ENCODE measurements at places on chromosomes 12 and 14.

DNA sequence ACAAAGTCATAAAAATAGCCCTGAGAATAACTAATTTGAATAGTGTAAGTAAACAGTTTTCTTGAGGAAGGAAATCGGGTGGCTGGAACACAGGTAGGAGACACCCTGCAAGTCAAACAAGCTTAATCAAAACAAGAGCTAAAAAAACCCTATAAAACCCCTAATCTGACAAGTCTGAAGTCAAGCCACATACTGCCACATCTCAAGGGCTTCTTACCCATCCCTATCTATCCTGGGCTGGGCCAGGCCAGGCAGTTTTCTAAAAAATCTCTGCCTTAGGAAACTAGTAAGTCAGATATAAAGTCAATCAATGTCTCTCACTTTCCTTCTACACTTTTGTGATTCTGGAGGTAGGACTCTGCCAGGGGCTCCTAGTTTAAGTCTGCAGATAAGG lies 15.3 kb downstream of the UBE2N start:
- DNase-seq = no peak

DNA sequence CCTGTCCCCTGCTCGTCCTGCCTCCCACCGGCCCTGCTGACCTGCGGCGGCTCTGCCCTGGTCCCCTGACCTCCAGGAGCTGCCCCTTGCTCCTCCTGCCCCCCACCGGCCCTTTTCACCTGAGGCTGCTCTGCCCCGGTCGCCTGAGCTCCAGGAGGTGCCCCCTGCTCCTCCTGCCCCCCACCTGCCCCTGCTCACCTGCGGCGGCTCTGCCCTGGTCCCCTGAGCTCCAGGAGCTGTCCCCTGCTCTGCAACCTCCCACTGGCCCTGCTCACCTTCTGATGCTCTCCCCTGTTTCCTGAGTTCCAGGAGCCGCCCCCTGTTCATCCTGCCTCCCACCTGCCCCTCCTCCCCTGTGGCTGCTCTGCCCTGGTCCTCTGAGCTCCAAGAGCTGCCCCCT lies 101.3 kb downstream of the TMEM121 start:
- DNase-seq = no peak

DNA sequence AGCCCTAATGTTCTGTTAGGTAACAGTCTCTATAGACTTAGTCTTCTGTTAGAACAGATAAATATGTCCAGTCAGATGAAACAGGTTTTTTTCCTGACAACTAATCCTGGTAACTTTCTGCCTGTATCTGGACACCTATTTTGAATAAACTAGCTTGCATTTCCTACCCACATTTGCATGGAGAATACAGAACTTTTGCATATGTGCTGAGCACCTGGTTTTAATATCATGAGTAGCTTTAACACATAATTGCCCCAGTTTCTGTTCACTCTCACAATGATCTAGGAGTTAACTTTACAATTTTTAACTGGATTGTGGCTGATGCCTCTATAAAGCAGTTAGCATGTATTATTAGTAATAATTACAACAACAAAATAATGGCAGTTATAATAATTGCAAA lies 111.7 kb downstream of the KTN1 start:
- DNase-seq = no peak

GRCh38 chr12:75481774-75482173 lies 1.2 kb downstream of the GLIPR1 start:
- no peak for DNase-seq

GRCh38 chr14:72783741-72784140 lies 110.2 kb downstream of the DPF3 start:
- DNase-seq = no peak

GRCh38 chr14:101876555-101876938 lies 87.8 kb upstream of the DYNC1H1 start:
- peak; percentile 14 for DNase-seq

GRCh38 chr14:94396628-94397225 lies 8.3 kb upstream of the SERPINA1 start:
- DNase-seq = no peak

GRCh38 chr12:3681595-3682061 lies 71.3 kb downstream of the CRACR2A start:
- no peak for DNase-seq

GRCh38 chr14:79337761-79338160 lies 873.5 kb downstream of the DIO2 start:
- no peak for DNase-seq

- no peak for DNase-seq
Observed at GRCh38 chr12:109768901-109769670, 55.5 kb downstream of the FAM222A start.

- DNase-seq = no peak
Observed at GRCh38 chr14:76720382-76720813, 40.9 kb upstream of the VASH1 start.

GRCh38 chr12:27014859-27015729 lies 910 bp upstream of the TM7SF3 start:
- DNase-seq = no peak

DNA sequence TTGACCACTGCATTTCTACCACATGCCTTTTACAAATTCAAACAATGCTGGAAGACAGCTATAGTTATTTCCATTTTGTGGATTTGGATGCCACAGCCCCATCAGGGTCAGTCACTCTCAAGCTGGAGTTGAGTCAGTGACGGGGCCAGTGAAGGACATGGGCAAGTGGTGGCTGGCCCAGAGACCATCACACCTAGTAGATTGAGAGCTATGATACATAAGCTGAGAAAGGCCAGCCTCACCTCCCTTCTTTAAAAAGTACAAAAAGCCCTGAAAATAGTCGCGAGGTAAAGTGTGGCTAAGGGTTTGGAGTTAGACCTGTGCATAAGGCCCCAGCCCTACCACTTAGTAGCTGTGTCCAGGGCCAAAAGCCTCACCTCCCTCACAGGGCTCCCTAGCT lies 4.1 kb downstream of the KCTD10 start:
- no peak for DNase-seq

GRCh38 chr12:100138048-100138802 lies 4.4 kb downstream of the BLTP3B start:
- DNase-seq = no peak

DNA sequence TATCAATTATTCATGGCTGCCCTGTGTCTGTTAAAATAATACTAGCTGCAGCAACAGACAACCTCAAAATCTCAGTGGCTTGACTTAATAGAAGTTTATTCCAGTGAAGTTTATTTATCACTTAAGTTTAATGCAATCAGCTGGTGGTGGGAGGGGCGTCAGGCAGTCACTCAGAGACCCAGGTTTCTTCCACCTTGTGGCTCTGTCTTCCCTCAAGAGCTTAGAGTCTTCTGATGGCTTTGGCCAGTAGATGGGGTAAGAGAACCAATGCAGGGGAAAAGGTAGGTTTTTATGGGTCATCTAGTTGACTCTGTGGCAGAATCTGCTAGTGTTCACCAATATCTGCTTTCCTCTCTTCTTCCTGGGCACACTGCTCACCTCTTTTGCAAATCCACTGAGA lies 668.9 kb downstream of the AACS start:
- no peak for DNase-seq

DNA sequence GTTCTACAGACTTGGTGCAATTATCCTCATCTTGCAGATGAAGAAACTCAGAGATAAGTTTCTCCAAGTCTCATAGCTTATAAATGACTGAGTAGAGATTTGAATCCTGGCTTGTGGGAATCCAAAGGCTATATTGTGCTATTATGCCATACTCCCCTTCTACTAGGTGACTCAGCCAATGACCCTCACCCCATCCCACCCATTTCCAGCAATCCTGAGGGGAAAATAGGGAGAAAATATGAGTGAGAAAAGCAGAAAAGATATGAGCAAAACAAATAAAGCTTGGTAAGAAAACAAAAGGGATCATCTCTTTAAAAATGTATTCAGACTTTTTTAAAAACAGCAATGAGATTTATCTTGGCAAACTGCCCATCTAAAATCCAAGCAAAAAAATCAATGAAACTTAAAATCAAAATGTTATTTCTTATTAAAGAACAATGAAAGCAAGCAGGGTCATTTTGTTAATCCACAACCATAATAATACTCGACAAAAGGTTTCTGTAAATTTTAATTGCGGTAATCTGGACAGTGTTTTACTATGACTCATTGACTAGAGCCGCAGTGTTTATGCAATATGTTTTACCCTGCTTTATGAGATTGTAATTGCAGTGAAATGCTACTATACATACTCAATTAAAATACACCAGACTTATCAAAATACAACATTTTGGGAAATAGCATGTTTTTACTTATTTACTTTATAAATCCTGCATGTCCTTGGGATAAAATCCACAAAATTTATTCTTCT lies 13.1 kb upstream of the LGR5 start:
- no peak for DNase-seq

- no peak for DNase-seq
Observed at GRCh38 chr14:91281346-91281745, 36.8 kb upstream of the GPR68 start.

- DNase-seq = no peak
Observed at GRCh38 chr12:95351748-95352147, 122.2 kb upstream of the METAP2 start.

GRCh38 chr14:68248481-68249255 lies 429.1 kb downstream of the RAD51B start:
- no peak for DNase-seq

- no peak for DNase-seq
Observed at GRCh38 chr12:76156726-76157125, 72.2 kb upstream of the NAP1L1 start.

- DNase-seq = no peak
Observed at GRCh38 chr12:1047898-1048660, 57.1 kb downstream of the ERC1 start.

DNA sequence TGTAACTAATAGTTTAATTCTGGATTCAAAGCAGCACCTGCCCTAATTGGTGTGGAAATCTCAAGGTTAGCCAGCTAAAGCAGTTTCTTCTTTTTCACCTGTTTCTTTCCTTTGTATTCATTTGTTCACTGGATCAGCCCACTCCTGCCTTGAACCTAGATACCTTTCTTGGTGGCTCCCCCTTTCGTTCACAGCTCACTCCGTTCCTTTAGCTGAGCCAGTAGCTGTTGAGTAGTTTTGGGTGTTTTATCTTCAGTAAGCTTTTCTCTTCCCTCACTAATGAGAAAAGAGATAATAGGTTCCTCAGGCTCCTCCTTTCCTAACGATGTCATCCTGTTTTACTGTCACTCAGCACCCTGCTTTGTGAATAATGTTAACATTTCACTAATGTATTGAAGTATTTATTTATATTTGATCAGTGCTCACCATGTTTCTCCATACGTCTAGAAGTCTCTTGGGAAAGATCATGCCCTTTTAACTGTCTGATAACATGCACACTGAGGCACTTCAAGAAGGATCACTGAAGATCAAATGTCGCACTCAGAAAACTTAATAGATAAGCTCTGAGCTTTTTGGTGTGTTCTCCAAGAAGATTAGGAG lies 121.1 kb downstream of the TGFB3 start:
- no peak for DNase-seq

DNA sequence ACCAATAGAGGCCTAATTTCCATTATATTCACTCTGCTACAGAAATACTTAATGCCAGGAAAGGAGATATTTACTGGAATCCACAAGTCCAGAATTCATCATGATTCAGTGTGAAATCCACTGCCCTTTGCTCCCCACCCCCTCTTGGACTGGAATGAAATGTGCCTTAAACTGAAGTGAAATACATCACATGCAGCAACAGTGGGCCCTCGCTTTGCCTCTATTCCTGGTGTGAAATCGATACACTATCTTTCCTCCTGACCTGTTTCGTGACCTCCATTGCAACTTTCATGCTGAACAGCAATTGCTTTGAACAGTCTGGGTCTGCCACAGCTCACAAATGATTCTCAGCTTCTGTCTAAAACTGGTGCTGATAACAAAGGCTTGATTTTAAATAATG lies 100.6 kb downstream of the NPAS3 start:
- DNase-seq = no peak

GRCh38 chr14:38536376-38537038 lies 280.6 kb upstream of the CLEC14A start:
- no peak for DNase-seq

- DNase-seq = no peak
Observed at GRCh38 chr14:77319422-77319821, 1.3 kb downstream of the POMT2 start.

- DNase-seq = no peak
Observed at GRCh38 chr14:81268016-81268416, 47.3 kb upstream of the GTF2A1 start.

- no peak for DNase-seq
Observed at GRCh38 chr14:55722054-55722453, 142.0 kb downstream of the KTN1 start.

- DNase-seq = no peak
Observed at GRCh38 chr12:91529829-91530228, 347.2 kb upstream of the DCN start.

GRCh38 chr12:124928095-124928911 lies 13.9 kb upstream of the UBC start:
- DNase-seq = no peak

- no peak for DNase-seq
Observed at GRCh38 chr12:45214749-45215418, 1.0 kb upstream of the ANO6 start.

GRCh38 chr14:104421401-104421821 lies 158.2 kb upstream of the C14orf180 start:
- no peak for DNase-seq

DNA sequence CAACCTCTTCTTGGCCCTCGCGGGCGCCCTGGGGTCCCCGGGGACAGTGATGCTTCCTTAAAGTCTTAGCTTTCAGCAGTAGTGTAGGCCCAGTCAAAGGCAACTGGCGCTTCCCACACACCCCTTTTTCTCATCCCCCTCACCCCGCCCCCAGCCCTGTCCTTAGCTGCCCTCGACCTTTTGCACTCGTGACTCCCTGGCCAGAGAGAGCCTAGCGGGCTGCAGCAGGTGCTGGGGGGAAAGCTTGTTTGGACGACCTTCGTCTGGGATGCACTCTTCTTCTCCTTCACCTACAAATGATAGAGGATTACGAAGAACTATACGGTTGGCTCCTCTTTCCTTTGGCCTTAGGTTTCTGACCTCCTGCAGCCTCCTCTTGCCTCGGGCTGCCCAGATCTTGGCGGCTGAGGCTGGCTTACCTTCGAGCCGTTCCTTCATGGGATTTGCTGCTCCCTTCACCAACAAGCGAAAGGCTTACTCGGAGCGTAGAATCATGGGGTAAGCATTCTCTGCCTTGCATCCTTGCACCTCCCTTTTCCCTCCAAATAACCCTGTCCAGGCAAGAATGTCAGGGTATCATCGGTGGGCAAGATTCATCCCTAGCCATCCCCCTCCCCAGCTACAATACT lies 815 bp downstream of the COQ10A start:
- DNase-seq = no peak

DNA sequence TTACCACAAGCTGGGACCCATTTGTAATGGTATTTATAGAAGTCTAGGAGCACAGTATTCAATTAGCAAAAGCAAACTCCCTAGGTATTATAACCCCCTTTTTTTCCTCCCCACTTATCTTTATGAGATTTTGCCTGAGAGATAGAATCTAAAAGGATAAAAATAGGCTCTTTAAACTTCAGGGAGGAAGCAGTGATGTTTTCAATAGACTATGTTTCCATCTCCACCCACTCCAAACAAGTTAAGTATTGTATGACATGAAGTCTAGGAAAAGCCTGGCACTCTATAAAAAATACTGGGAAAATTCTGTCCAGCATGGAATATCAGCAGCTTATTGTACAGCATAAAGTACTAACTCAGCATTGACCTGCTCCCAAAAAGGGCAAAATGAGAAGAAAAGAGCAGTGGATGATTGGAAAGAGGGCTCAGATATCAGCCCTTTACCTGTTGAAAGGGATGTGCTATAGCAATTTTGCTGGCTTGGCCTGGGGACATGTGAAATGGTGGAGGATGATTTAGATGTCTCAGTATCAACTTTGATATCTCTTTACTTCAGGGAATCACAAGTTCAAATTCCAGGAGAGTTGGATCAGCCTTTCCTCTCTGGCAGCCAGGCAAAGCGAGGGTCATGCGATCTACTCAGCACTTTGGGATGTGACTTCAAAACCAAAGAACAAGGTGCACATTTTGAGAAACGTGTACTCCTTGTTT lies 72.4 kb downstream of the IGF1 start:
- DNase-seq = no peak

GRCh38 chr12:102955926-102956737 lies 1.3 kb upstream of the ASCL1 start:
- no peak for DNase-seq
